Activated CD4-positive, alpha-beta T cell treated with anti-CD3 and anti-CD28 coated beads, Interleukin-2, Interleukin-6, amounts not matched to agents 100 ng/mL and 50 ng/mL, durations not matched to agents 16 hours and 8 hours (primary cell): ENCODE measurements at places on chromosomes 12 and 14.
A peak's percentile ranks its signal among the peaks of the same experiment; 100 is the strongest.

DNA sequence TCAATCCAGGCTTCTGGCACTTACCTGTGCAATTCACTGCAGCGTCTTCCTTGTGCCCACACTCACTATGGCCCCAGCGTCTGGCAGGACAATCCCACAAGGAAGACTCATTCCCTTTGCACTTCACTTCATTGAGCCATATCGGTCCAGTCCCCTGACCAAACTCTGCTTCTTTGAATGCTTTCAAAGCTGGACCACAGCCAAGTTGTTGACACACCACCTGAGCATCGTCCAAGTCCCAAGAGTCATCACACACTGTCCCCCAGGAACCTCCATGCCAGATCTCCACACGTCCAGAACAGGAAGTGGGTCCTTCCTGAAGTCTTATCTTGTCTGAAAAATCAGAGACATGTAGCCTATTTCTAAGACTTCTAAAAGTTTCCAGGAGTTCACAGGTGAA lies 20.2 kb downstream of the CD163 start:
- no peak for DNase-seq

DNA sequence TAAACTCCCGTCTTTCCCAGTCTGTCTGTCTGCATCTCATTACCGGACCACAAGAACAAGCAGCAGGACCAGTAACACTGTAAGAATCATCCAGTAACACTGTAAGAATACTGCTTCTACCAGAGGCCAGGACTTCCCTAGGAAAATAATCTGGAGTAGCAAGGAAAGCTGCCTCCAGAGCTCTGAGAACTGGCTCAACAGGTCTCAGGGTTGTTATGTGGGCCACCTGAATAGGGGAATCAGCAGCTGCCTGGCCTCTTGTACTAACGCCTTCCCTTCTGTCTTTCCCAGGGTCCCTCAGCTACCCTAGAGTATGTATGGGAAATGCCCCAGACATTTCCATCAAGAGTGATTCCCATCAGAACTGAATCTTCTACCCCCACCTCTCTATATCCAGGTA lies 954 bp upstream of the SLC39A2 start:
- DNase-seq = no peak

- peak; percentile 75 for DNase-seq
These were observed 60.6 kb downstream of the SLC25A47 start for GRCh38 chr14:100383727-100384158.

DNA sequence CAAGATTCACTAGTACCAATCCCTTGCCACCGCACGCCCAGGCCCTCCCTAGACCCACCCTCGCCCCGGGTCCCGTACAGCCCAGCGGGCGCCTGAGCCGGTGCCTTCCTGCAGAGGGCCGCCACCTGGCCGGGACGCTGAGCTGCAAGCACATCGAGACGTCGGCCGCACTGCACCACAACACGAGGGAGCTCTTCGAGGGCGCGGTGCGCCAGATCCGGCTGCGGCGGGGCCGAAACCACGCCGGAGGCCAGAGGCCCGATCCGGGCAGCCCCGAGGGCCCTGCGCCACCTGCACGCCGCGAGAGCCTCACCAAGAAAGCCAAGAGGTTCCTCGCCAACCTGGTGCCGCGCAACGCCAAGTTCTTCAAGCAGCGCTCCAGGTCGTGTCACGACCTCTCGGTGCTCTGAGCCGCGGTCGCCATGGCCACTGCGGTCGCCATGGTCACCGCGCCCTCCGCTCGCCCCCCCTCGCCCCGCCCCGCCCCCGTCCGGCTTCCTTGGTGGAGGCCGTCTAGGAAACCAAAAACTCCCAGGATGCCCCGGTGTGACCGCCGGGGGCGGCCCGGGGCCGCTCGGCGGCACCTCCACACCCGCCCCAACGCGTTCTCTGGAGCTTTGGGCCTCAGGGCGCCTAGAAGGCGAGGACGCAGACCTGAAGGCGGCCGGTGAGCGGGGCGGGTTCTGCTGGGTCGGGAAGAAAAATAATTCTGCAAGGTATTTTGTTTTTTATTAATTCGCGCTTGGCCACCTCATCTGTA lies 3.7 kb downstream of the REM2 start:
- peak; percentile 79 for DNase-seq

GRCh38 chr12:42102720-42103119 lies 42.0 kb downstream of the GXYLT1 start:
- DNase-seq = no peak

DNA sequence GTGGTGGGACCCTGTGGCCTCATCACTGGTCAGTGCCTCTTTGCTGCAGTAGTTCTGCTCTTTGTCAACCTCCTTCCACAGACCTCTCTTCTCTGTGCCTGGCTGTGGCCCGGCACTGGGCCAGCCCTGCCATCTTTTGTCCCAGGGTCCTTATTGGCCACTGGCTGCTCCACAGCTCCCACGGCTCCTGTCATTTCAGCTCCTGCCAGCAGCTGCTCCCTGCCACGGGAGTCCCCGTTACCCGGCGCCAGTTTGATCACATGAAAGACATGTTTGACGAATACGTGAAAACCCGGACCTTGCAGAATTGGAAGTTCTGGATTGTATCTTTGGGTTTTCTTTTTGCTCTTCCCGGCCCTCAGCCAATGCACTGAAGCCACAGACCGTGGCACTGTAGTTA lies 35.4 kb downstream of the IL31 start:
- DNase-seq = no peak

GRCh38 chr12:46617167-46617566 lies 208.6 kb downstream of the SLC38A4 start:
- no peak for DNase-seq

- DNase-seq = no peak
These were observed 30.9 kb downstream of the ABCB9 start for GRCh38 chr12:122935318-122935717.

DNA sequence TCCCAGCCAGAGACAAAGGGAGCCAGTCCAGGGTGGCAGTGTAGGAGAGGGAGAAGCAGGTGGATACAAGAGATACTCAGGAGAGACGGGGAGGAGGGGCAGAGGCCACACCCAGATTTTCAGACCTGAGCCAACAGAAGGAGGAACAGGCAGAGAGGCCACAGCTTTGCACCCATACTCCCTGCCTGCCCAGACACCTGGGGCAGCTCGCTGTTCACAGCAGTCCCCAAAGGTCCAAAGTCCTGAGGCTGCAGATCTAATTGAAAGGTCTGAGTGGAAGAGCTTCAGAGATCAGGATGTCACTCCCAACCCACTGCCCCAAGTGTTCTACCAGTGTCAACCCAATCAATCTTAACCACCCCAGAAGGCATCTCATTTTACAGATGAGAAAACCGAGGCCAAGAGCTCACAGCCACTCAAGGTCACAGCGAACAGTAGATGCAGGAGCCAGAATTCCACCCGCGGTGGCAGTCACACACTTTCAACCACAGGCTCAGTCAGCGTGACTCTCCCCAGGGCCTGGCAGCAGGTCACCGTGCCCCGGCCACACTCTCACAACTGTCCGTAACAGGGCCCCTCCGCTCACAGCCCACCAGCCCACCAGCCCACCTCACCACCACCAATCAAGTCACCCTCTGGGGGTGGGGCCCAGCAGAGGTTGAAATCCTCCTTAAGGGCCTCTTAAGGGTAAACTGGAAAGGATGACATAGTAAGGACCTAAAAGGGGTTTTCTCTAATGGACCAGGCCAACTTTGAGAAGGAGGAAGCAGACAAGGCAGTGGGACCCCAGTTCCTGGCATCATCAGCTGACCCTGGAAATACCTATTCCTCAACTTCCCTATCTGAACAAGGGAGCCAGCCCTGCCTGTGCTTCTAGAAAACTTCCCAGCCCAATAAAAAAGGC lies 33.3 kb downstream of the ACTN1 start:
- no peak for DNase-seq

DNA sequence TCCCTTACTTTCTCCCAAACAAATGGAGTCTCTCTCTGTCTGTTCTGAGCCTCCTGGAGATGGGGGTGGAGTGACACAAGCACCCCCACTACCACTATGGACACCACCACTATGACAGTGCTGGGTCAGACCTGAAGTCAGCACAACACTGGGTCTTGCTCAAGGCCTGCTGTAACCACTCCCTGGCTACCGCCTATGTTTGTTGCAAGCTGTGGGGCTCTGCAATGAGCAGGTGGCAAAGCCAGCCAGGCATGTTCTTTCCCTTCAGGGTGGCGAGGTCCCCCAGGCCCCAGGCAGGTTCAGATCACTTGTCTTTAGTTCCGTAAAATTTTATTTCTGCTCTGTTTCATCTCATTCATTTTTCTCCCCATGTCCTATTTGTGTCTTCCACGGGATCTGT lies 349.8 kb downstream of the TMEM121 start:
- DNase-seq = no peak

DNA sequence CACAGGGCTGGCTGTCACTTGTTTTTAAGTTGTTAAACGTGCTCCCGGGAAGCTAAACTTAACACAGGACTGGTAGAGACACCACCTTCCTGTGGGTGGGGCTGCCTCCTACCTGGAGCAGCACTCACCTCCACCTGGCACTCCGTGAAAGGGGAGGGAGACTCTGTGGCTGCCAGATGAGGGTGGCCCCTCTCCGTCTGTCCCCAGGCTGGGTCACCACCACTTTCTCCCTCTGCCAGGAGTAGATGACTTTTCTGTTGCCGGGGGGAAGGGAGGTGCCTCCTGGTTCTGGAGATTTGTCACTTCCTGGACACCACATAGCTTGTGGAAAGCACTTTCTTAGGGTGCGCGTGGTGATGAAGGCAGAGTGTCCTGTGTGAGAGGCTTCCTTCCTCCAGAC lies 81.3 kb downstream of the WDR20 start:
- DNase-seq = peak; percentile 47

DNA sequence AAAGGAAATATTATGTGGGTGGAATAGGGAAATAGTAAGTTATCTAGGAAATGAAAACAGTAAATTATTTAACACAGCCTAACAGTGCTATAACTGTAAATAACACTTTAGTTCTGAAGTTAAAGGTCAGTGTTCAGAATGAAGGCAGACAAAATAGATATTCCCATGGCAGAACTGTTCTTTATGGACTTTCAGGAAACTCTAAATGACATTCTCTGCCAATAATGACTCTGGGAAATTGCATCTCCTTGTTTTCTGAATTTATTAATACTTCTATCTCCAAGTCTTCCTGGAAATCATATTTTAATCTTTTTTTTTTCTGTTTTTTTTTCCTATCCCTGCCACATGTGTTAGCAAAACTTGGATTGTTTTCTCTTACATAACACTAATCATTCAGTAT lies 101.4 kb downstream of the PDE3A start:
- no peak for DNase-seq

DNA sequence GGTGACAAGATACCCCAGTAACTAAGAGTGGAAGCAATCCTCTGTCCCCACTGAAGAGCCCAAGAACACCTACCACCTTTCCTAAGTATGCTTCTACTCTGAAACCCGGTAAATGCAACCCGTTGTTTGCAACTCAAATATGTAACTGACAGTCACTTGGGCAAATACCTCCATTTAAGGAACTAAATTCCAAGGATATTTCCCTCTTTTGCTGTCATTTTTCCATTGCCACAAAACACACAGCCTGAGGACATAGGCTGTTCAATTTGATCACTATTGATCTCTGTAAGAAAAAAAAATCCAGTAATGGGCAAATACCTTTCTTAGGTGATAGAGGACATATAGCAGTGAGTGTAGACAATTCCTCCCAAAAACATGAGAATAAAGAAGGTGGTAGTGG lies 6.6 kb upstream of the PHLDA1 start:
- DNase-seq = no peak

DNA sequence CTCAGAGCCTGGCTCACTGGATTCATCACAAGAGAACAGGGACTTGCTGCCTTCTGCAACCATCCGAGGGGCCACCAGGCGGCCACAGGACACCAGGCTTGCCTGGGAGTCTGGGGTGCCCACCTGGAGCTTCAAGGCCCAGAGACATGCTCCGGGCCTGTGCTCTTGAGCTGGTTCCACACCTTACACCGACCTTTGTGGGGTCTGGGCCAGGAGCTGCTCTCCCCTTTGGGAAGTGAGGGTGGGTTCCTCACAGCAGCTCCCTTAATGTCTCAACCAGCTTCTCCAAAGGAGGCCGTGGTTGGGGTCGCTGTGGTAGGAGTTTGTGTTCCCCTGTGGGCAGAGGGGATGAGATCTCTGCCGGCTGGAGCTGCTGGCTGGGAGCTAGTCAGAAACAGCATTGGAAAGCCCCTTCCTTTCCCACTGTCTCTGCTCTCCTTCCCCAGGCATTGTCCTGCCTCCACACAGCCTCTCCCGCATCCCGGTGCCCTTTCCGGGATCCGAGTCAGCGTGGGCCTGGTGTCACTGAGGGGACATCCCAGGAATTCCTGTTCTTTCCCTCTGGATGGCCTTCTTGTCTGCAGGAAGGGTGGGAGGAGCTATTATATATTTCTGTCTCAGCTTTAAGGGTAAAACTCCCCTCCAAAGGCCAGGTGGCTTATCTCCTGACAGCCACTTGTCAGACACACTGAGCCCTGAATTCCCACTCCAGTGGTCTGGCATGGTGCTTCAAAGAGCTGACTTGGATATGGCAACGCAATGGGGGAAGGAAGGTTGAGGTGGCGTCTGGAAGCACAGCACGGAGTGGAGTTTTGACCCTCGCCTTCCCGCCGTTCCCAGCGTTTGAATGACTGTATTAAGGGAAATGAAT lies 5.1 kb upstream of the PAPLN start:
- no peak for DNase-seq

DNA sequence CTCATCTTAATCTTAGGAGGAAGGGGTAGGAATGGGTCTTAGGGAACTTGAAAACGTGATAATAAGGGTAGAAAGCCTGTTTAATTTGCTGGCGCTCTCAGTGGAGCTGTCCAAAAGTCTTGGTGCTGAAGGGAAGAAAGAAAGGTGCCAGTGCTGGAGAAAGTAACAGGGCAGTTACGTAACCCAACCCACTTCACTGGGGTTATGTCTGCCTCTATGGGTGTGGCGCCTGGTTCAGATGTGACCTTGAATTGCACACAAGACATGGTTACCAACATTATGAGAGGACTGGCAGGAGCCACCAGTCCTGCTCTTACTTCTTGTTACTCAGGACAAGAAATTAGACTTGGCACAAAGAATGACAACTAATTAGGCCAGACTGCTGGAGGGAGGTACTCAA lies 18.6 kb upstream of the GPATCH2L start:
- DNase-seq = peak; percentile 16

- DNase-seq = no peak
These were observed 88.4 kb downstream of the MYF5 start for GRCh38 chr12:80805106-80805505.

DNA sequence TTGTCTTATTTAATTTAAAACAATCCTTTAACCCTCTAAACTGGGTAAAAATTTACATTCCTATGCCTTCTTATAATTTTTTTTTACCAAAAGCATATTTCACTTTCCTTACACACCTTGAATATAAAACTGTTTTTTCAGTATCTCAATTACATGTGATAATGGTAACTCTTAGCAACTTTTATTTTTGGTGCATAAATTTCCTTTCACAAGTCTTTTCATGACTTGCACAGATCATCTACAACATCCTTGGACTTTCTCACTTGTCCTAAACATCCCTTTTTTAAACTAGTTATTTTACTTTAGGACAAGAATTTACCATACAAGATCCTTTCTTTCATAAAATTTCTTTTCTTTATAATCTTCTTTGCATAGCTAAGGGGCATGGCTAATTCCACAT lies 142.0 kb downstream of the LLPH start:
- DNase-seq = no peak
